ENCODE measurements at places on chromosomes 7 and 10.

GRCh38 chr10:11149807-11150141 lies 132.1 kb downstream of the CELF2 start:
- no peak for DNase-seq

DNA sequence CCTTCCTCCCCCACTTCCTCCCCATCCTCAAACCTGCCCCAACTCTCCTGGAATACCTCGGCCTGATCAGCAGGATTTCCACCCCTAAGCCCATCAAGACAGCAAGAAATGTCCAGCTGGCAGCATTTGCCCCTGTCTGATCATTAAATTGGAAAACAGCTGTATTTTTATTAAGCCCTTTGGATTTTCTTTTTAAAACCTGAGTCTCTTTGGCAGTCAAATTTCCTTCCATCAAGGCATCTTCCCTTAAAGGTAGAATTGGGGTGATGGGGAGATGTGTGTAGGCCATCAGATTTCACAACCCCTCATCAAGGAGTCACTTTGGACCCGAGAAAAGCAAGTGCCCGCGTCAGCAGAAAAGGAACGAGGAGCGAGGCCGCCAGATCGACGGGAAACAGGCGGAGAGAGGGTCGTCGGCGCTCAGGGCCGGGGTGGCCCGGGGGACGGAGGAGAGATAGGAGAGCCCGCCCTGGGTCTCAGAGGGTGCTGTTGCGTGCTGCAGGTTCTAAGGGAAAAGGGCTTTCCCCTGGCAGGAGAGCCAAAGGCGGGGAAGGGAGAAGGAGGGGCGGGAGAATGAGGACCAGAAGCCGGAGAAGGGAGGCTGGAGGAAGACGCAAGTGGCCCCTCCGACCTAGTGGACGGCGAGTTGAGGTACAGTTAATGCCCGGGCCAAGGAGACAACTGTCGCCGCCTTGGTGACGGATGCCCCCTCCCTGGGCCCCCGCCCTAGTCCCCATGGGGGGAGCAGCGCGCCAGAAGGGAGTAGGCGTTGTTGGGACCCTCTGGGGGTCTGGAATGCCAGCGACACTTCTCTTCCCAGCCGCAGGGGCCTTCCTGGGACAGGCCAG lies 11.5 kb upstream of the GATA3 start:
- no peak for DNase-seq

DNA sequence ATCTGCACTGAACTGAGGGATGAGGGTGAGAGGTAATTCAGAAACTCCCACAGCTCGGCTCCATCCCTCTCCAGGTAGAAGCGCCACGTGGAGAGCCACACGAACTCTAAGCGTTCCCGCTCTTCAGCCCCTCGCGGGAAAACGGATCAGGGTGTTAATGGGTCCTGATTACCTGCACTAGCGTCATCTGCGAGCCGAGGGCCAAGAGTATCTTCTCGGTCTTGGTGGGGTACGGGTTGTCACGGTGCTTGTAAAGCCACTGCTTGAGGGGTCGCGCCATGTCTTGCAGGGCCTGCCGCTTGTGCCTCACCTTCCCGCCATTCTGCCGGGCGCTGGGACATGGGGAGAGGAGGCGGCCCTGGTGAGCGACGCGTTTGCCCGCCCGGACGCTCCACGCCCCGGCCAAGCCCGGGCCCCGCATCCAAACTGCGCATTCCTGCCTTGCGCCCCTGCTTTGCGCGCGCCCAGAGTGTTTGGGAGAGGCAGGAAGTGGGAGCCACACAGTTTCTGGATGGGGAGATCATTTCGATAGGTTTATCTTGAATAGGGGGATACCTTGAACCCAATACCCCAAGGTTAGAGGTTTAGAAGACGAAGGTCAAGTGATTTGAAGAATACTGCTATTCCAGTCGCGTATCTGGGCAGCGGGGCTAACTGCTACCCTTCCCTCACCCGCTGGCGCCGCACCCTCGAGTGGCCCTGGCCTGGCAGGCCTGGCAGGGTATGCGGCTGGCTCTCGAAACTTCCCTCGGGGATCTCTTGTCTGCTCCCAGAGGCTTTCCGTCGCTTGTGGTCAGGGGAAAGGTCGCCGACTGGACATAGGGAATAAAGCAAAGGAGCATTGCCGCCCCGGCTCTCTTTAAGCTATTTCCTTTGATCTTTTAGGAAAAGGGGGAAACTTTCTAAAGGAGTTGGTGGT lies 4.2 kb downstream of the MKX start:
- no peak for DNase-seq

DNA sequence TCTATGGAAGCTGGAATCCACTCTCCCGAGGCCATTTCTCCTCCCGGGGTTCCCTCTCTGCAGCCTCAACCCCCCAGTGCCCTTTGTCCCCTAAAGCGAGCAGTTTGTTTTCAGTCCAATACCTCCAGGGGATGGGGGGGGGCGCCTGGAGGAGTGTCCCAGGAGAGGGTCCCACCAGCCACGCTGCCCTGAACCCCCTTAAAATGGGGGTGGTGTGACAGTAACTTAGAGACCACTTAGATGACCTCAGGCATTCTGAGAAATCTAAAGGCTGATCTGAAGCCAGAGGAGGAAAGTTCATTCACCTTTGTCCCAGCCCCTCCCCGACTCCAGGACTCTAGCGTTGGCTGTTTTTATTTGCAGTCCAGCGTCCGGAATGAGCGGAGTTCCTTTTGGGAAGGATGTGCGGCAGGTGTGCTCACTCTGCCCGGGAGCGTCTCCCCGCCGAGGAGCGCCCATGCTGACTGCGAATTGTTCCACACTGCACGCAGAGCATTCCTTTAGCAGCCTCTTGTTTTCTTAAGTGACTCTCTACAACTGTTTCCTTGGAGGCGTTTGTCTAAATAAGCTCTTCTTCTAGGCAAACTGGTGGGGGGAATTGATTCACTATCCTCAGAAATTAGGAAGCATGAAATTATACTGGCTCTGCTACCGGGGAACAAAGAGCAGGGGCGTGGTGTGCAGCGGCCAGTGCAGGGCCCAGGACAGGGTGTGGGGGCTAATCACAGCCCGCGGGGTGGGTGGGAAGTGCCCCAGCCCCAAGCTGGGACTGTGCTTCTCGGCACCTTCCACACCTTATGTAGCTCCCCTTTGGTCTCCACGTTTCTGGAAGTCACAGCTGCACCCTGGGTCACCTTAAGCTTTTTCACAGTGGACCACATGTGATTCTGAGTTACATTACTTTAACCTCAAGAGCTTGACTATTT lies 46.3 kb downstream of the SYPL1 start:
- DNase-seq = no peak

DNA sequence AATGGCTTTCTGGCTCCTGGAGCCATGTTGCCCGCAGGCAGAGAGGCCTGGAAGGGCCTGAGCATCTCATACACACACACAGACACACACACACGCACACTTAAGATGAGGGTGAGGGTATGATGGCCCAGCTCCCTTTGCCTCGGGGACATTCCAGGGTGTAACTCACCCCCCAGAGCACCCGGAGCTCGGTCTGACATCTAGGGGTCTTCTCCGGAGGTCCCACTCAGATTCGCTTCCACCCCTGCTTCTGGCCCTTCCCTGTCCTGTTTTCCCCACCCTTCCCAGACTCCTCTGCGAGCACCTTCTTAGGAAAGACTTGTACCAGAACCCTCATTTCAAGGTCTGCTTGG lies 304.4 kb downstream of the GRID1 start:
- DNase-seq = no peak

GRCh38 chr10:63241841-63242281 lies 108.7 kb downstream of the NRBF2 start:
- DNase-seq = no peak

- no peak for DNase-seq
These were observed 42.6 kb upstream of the MYL10 start for GRCh38 chr7:101671371-101672356.

GRCh38 chr7:50227726-50228125 lies 76.8 kb upstream of the IKZF1 start:
- no peak for DNase-seq

GRCh38 chr7:138866353-138866752 lies 68.4 kb upstream of the ATP6V0A4 start:
- DNase-seq = no peak

GRCh38 chr10:49781247-49781646 lies 19.1 kb upstream of the OGDHL start:
- DNase-seq = no peak

DNA sequence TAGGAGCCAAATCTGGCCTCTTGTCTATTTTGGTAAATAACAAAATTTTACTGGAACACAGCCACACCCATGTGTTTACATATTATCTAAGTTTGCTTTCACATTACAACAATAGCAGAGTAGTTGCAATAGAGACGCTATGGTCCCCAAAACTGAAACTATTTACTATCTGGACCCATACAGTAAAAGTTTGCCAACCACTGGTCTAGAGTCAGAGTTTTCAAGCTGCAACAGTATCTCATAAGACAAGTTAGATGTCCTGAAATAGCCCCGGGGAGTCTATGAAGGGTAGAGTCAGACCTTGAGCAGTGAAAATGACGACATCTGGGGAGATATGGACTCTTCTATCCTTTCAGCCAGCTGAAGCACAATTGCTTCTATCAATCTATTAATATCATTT lies 74.2 kb downstream of the CTNNA3 start:
- DNase-seq = no peak

DNA sequence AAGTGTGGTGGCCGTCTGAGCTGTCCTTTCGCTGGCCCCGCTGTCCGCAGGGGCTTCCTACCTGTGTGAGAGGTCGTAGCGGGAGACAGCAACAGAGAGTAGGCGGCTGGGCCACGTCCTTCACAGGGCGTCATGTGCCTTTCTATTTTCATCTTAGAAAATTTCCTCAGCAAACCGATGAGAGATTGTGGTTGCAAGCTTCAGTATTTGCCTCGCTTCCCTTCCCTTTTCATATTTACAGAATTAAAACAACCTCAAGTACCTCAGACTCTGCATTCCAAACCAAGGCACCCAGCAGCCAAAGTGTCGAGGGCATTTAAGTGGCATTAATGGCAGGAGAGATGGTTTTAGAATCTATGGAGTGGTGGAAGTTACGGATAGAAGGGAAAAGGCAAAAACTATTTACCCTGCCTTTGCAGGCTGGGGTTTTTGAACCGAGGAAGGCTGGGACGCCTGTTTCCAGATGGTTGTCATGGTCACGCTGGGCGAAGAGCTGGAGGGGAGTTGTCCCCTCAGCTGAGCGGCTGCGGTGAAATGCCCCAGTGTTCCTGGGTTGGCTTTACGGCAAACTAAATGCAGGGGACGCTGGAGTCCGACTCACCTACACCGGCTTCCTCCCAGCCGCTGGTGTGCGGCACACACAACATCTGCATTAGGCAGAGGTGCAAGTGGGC lies 41.9 kb downstream of the WIPI2 start:
- DNase-seq = no peak

DNA sequence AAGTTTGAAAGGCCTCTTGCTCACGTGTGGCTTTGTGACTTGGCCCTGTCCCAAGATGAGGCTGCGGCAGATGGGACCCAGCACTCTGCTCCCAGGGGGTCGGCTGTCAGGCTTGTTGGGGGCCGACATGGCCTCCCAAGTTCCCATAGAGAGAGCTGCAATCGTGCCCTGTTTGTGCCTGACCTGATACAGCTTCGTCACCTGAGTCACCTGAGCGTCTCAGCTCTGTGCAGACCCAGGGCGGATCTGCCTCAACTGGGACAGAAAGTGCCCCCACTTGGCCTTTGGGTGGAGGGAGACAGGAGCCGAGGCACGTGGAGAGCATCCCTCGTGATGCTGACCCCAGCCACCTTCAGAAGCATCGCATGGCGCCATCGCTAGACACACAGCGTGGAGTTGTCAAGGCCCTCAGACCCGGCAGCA lies 21.7 kb downstream of the PAPOLB start:
- DNase-seq = no peak

DNA sequence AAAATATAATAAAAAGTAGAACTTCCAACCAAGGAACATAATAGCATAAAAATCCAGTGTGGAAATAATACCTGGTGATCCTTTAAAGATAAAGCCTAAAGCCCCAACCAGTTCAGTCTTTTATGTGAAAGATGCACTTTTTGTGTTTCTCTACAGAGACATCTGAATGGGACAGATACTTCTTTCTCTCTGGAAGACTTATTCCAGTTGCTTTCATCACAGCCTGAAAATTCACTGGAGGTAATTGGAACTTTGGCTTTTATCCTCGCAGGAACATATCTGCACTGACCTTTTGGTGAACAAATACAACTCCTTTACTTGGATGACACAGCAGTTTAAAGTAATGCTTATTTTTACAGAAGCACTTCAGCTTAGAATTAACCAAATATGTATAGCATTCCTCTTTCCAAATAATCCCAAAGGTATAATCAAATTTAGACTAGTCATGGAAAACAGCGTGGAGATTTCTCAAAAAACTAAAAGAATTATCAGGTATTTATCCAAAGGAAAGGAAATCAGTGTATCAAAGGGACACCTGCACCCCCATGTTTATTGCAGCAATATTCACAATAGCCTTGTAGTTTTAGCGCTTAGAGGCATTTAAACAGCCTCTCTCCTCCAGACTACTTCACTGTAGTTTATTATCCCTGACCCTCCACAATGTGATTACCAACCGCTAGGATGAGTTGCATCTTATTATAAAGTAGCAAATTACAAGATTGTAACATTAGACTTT lies 16.8 kb downstream of the HNRNPA2B1 start:
- no peak for DNase-seq

DNA sequence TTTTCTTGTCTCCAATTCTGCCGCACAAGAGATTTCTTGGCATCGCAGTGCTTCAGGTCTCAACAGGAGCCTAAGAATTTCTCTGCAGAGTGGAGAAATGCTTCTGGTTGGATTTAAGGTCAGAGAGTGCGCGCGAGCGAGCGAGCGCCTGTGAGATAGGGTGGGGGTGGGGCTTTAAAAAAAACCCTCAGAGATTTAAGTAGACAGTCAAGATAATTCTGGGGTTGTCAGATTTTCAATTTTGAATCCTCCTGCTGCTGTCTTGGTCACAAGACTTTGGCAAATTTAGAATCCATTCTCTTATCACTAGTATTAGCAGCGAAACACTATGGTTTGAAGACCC lies 49.7 kb downstream of the CPEB3 start:
- DNase-seq = peak; percentile 41

DNA sequence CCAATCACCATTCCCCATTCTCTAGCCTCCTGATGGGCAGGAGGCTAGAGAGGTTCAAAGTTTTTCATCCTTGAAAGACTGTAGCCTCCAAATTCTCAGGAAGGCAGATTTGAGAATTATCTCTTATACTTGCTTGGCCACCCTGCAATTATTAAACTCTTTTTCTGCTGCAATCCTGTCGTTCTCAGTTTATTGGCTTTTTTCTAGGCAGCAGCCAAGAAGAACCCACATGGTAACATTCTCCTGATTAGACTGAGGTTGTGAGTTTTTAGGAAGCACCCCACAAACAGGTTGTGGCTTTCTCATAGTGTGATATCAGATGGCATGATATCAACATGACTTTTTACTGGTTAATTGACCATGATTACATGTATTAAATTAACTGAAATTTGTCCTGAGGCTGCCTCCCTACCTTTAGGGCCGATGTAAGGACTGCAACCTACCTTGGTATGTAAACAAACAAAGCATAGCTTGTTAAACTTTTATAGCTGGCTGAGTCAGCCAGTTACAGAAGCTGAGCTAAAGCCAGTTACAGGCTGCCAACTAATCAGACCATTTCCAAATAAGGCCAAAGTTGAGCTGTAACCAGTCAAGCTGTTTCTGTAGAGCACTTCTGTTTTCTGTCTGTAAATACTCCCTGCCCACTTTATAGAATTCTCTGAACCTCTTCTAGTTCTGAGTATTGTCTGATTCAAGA lies 3.2 kb upstream of the ZNF248 start:
- no peak for DNase-seq
